ENCODE measurements at places on chromosomes 5 and 9.

GRCh38 chr9:81317939-81318338 is 371.4 kb downstream of the TLE1 start:
- DNase-seq, result no peak

GRCh38 chr5:21613971-21614488 is 1239.1 kb downstream of the CDH12 start:
- no peak for DNase-seq

DNA sequence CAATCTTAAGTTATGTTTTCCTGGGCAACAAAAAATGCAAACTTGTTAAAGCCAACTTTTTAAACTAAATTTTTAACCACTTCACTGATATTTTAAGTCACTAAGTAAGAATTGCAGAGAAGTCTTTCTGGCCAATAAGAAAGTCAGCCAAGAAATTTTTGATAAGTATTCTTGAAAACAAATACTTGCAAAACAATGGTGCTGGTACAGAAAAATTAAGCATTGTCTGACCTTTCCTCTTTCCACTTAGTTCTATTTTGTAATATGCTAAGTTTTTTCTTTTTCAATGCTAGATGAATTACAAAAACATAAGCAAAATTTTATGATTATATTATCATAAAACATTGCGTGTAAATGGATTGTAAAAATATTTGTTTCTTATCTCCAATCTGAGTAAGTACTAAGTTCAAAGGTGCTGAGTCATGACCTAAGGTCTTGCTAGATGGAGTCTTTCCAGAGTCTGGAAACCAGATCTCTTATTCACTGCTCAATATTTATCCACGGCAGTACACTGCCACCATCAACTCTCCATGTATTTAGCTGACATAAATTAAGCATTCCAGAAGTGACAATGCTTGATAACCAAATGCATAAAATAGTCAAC is 139.7 kb downstream of the MEF2C start:
- no peak for DNase-seq

DNA sequence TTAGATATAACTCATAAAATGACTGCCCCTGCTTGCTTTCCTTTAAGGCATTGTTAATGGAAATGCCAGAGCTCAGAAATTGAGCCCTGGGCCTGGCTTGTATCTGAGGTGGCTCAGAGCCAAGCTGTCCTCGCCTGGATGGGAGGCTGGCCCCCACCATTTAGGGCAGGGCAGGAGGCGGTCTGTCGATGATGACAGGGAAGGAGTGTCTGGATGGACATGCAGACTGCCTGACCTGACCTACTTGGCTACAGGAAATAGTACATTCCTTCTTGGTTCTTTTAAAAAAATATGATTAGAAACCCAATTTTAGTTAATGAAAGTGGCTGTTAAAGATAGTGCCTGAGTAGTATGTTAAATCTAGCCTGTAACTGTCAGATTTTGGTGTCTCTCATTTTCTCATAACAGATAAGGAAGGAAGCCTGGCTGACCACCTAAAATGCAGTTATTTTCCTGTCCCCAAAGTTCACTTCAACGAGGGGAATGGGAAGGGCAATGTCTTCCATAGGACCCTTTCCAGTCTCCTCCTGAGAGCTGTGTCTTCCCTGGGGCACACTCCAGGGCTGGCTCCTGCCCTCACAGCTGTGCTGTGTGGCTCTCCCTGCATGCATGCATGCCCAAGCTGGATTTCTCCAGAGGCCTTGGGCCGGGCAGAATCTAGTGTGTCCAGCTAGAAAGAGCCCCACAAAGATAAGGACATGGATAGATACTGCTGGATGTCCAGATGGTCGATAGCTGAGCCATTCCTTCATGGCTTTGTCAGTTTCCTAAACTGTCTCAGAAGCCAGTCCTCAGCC is 42.3 kb downstream of the MACROH2A1 start:
- no peak for DNase-seq
